ENCODE measurements at places on chromosomes 16 and 17. TPM values are rescaled to one million over a fixed set of nuclear protein-coding genes. Genes with fewer than 3 reads are reported as not detected.

The SERPINF2 gene
- polyA plus RNA-seq, result 2.8 TPM

The SMG6 gene
- 16.8 TPM for polyA plus RNA-seq

The ABCC11 gene
- polyA plus RNA-seq, result 0.01 TPM

- no peak for DNase-seq
Measured at GRCh38 chr16:75083813-75084212, 32.8 kb downstream of the LDHD start.

- DNase-seq, result no peak
Measured at GRCh38 chr16:27568077-27568476, 18.1 kb downstream of the KATNIP start.

DNA sequence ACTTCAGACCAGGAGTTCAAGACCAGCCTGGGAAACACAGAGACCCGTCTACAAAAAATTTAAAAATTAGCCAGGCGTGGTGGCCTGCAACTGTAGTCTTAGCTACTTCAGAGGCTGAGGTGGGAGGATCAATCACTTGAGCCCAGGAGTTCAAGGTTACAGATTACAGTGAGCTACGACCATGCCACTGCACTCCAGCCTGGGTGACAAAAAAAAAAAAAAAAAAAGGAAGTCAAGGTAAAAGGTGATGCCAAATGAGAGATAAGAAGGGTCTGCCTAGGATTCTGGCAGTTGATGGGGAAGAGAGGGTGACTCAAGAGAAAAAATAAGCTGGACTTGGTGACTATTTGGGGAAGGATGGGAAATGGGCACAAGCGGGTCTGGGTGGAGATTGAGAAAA, 32.5 kb downstream of the MYO18A start:
- no peak for DNase-seq

DNA sequence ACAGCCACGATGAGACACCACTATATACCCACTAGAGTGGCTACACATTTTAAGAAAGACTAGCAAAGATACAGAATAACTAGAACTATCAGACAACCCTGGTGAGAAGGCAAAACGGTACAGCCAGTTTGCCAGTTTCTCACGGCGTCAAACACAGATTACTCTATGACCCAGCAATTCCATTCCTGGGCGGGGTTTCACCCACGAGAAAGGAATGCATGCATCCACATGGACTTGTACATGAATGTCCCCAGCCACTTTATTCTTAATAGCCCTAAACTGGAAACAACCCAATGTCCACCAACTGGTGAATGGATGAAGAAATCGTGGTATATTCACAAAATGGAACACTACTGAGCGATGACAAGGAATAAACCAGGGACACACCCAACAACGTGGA, 74.5 kb downstream of the MYH10 start:
- no peak for DNase-seq

DNA sequence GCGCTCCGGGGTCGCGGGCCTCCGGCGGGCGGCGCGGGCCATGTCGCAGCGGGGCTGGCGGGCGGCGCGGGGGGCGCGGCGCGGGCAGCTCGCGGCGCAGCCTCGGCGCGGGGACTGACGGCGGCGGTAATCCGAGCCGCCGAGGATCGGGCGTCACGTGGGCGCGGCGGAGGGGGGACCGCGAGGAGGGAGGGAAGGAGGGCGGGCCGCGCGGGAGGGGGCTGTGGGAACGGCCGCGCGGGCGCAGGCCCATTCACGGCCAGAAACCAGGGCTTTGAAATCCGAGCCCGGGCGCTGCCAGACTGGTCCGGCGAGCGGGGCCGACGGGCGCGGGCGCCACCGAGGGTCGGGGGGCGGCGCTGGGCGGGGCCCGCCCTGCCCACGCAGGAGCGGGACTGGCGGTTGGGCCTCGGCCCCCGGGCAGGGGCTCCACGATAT, at the start of gene MTSS2:
Gene MTSS2, minus strand, starts transcription at position 116 of the 438 bp plus-strand sequence. CDS start 262 bp downstream, outside the sequence.
- peak; percentile 86 for DNase-seq

GRCh38 chr16:84568066-84568465, 49.8 kb downstream of the COTL1 start:
- DNase-seq, result no peak

- DNase-seq, result no peak
Measured at GRCh38 chr17:16880121-16880842, 91.6 kb downstream of the TNFRSF13B start.

DNA sequence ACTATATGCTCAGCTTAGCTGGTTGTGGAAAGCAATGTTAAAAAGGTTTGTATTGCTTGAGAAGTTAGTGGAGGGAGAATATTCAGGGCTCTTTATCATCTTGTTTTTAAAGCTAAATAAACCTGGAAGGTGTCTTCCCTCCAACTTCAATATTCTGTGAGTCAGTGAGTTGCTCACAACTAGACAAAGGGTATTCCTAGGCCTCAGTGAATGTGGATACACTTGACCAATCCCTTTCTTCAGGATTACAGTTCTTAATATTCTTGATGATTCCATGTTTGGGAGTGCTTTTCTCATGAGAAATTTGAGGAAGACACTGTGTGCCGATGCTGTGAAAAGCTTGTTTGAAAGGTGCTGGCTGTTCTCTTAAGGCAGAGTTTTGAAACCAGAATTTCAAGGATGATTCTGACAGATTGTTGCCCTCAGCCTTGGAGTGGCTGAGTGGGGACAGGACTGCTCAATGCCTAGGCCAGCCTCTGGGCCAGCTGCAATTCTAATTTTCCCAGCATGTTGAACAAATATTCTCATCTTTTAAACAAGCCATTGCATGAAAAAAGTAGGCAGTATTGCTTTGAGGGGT, 30.1 kb downstream of the MAP2K4 start:
- no peak for DNase-seq

DNA sequence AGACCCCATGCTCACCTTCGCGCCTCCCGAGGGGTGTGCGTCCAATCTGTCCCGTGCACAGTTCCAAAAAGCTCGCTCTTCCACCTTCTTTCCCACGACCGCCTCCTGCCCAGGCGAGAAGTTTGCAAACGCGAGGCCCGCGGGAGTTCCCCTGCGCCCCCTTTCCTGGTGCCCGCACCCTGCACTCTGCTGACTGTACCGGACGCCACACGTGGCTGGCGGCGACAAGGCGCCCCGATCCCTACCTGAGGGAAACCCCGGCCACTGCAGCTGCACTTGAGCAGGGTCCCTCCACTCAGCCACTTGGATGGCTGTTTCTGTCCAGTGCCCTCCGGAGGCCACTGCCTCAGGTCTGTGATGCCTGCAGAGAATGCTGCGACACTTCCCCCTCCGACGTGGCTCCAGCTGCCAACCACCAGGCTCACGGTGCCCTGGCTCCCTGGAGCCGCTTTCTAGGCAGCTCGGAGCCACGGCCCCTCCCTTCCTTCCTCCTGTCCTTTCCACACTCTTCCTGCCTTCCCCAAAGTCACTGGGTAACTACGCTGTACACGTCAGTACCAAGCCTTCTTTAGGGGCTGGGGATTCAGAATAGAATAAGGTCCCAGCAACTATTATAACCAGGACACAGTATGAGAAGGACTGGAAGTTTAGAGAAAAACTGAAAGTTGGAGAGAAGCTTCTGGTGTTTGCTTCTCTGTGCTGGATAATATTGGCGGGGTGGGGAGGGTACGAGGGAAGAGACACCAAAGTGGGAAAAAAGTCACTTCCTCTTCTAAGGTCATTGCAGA, at the start of gene MLKL:
Gene MLKL, minus strand, starts transcription at position 425 of the 788 bp plus-strand sequence. CDS start 5,105 bp downstream, outside the sequence.
- peak; percentile 39 for DNase-seq

- DNase-seq, result no peak
Measured at GRCh38 chr16:1434644-1435592, 4.0 kb downstream of the PERCC1 start.

DNA sequence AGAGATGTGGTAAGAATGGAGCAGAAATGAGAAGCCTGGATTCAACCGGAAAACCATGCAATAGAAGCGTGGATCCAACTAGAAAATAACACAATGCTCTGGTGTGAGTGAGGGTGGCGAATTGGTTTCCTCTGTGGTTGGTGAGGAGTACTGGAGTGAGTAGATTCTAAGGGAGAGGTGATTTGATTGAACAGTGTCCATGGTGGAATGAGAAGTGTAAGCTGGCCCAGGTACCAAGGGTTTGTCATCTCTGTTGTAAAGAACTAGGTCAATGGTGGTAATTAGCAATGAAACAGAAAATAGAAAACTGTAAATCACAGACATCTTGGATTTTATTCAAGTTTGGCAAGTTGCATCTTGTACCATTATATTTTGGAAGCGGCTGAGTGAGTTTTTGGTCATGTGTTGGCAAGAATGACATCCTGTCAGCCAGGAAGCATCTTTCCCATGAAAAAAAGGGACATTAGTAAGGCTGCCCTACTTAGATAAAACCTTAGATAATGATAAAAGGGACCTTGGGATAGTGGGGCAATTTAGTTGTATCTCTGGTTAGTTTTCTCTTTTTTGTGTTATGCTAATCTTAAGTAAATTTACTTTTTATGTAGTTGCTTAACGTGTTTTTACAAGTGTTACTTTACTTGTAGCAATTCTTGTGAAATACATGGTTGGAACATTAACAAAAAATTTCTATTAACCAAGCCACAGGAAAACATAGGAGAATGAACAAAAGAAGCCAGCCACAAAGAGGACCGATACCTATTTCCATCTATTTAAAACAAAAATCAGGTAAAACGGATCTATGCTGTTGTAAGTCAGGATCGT, 20.9 kb downstream of the HSD17B2 start:
- no peak for DNase-seq

GRCh38 chr16:11229906-11230305, 26.1 kb downstream of the SOCS1 start:
- DNase-seq, result no peak

- no peak for DNase-seq
Measured at GRCh38 chr17:82060001-82060380, 5.6 kb downstream of the DUS1L start.

GRCh38 chr17:80177986-80178595, 8.3 kb downstream of the CARD14 start:
- DNase-seq, result no peak

DNA sequence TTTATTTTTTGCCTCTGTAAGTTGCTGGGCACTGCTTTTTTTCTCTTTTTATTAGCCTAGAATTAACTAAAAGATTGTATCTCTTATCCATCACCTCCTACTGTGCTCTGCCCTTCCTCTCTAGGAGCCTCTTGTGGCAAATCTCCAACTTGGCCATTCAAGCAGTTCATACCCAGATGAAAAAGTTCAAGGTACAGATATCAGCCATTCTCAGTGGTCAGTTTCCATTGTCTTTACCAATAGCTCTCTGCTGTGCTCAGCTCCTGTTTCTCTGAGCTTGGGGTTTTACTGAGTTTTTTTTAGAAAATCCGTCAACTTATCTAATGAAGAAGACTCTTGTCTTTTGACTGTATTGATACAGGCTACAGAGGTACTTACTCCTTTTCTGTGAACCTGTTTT, 15.6 kb downstream of the MOSMO start:
- DNase-seq, result no peak

DNA sequence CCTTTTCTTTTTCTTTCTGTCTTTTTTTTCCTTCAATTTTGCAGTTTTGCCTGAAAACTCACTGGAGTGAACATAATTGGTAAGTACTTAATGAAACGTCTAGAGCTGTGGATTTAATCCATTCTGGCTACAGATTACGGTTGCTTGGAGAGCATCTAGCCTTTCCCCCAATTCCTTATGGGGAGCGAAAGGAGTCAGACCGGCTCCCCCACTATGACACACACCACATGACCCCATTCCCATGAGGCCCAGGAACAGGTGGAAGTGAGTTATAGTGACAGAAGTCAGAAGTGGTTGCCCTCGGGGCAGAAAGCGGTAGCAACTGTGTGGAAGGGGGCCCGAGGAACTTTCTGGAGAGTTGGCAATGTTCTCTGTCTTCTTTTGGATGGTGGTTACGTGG, 41.2 kb downstream of the EMP2 start:
- DNase-seq, result no peak

- no peak for DNase-seq
Measured at GRCh38 chr16:17759451-17760390, 289.0 kb upstream of the XYLT1 start.

DNA sequence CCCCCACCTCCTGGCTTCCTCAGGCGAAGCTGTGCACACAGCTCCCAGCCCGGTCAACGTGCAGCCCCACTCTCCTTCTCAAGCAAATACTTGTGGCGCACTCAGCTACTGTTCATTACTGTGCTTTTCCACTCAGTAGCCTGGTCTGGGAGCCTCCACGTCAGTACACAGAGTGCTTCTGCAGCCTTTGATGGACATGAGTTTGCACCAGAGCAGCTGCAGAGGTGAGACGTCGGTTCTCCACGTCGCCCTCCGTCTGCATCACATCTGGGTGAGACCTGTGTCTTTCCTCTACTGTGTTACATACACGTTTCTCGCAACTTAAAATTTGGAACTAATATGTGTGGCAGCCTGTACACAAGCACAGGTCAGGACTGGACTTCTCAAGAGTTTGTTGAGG, 334.3 kb downstream of the C16orf95 start:
- no peak for DNase-seq

GRCh38 chr16:15876503-15876902, 11.9 kb downstream of the CEP20 start:
- DNase-seq, result no peak

DNA sequence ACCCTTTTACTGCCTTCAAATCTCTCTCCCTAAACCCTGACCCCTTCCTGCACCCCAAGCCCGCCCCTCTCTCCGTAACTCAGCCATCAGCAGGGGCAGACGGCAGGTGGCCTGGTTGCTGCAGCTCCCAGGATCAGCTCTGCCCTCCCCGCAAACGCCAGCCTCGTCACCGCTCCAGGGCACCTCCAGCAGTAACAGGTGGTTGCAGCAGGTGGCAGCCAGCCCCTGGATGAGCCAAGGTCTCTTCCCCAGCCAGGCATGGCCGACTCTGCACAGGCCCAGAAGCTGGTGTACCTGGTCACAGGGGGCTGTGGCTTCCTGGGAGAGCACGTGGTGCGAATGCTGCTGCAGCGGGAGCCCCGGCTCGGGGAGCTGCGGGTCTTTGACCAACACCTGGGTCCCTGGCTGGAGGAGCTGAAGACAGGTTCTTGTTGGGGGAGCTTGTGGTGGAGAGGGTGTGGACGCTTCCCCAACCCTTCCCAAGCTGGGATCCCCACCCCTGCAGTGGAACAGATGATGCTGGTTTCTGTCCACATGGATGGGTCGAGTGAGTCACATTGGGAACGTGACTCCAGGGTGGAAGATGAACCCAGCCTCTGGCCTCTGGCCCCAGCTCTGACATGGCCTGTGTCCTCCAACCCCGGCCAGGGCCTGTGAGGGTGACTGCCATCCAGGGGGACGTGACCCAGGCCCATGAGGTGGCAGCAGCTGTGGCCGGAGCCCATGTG, 558 bp downstream of the HSD3B7 start:
- DNase-seq, result no peak

- no peak for DNase-seq
Measured at GRCh38 chr17:6568184-6568758, 11.9 kb upstream of the PITPNM3 start.

DNA sequence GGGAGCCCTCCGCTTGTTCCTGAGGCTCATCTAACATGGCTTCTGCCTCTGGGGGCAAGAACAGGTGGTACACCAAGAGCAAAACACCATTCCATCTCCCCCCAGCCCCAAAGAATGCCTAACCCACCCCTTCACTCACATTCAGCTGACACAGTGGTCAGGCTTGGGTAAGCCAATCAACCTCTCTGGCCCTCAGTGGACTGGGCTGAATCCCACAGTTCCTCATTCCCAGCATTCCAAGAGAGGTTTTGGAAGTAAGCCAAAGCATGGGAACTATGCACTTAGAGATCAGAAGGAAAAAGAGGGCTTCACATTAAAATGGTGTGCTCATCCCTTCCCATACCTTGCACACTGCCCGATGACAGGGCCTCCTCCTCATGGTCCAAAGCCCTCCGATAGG, 7.8 kb downstream of the PIGS start:
- DNase-seq, result no peak

All from heart right ventricle (tissue), 16 donors.